ENCODE measurements at places on chromosomes 5 and 9.

DNA sequence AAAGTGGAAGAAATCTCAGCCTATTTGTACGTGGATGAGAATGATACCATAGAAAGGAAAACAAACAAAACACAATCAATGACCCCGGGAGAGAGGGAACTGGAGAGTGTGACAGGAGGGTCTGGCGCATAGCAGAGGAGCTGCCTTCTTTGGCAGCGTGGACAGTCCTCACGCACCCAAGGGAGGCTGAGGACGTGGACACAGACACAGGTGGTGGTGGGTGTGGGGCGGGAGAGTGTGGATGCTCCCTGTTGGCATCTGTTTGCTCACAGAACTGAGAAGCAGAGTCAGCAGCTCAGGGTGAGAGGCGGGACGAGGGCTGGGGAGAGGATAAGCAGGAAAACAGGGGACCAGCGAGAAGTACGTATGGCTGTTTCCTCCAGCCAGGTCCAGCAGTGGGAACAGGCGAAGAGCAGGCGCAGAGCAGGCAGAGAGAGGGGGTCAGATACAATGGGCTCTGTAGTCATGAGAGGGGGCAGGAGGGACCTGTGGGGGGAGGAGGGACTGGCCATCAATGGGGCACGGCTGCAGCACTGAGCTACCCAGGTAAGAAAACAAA lies 10.0 kb downstream of the CMBL start:
- DNase-seq, result no peak

- no peak for DNase-seq
Observed at GRCh38 chr5:74233571-74233970, 407.0 kb downstream of the ENC1 start.

- DNase-seq, result no peak
Observed at GRCh38 chr9:33147416-33148169, 19.5 kb downstream of the B4GALT1 start.

DNA sequence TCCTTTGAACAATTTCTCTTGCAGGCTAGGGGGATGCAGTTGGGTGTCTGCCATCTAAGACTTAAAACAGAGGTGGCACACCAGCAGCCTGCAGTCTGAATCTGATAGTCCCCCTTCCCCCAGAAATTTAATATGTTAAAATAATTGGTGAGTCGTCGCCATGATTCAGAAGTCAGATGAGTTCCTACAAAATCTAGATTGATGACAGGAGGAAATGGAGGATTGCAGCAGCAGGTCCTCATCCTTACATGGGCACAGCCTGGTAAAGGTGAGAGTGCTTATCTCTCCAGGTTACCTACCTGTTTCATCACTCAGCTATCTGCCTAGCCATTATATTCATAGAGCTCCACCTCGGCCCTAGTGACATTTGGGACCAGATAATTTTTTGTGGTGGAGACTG lies 112.3 kb downstream of the PCSK1 start:
- DNase-seq, result no peak

- DNase-seq, result no peak
Observed at GRCh38 chr9:20790721-20791120, 106.7 kb downstream of the FOCAD start.

GRCh38 chr9:127931092-127931881 lies 710 bp upstream of the PIP5KL1 start:
- DNase-seq, result no peak

DNA sequence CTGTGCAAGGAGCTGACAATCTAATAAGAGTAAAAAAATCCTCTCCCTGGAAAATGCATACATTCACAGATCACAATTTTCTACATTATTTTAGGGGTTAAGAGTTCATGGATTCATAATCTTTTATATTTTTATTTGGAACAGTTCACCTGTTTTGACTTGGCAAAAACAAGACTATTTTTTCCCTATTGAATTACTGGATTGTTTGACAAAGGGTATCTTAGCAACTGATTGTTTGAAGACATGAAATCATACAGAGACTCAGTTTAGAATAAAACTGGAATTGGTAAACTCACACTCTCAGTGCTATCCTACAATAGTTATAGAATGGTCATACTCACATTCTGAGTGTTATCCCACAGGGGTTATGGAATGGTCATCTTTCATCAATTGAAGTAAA lies 358.2 kb upstream of the PTGER4 start:
- no peak for DNase-seq

GRCh38 chr9:136011703-136012496 lies 50.7 kb upstream of the UBAC1 start:
- no peak for DNase-seq

All from T-helper 9 cell (primary cell).